ENCODE measurements at places on chromosomes 3 and 15.

GRCh38 chr3:195240171-195240701, 30.7 kb downstream of the XXYLT1 start:
- DNase-seq: no peak

DNA sequence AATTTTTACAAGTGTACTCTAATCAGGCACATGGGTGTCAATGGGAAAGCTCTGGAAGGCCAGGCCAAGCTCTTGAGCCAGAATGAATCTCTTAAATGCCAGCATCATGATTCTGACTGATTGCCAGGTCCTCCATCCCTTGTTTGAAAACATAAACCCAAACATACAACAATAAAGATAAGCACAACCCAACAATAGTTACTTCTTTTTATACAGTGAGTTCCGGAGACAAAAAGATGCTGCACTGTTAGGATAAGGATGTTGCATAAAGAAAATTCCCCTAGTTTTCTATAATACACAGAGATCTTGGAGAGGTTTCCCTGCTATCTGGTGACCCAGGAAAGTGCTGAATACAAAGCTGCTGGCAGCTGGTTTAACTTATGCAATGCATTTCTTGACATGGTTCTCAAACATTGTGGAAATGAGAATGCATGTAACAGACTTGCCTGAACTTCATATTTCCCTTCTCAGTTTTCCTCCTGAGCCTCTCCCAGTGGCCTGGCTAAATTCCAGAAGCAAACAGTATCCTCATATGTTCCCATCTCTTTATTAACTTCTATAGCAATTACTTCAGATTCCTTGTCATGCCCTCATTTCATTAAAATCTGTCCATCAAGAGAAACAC, 180.1 kb upstream of the PRICKLE2 start:
- no peak for DNase-seq

- DNase-seq: peak; percentile 82
These were observed 103.0 kb upstream of the VEPH1 start for GRCh38 chr3:157606011-157606851.

- no peak for DNase-seq
These were observed 185.6 kb upstream of the ADAMTS9 start for GRCh38 chr3:64873400-64873799.

- no peak for DNase-seq
These were observed 23.4 kb downstream of the PLSCR4 start for GRCh38 chr3:146227486-146227885.

- no peak for DNase-seq
These were observed 4.1 kb upstream of the THSD4 start for GRCh38 chr15:71111181-71111565.

DNA sequence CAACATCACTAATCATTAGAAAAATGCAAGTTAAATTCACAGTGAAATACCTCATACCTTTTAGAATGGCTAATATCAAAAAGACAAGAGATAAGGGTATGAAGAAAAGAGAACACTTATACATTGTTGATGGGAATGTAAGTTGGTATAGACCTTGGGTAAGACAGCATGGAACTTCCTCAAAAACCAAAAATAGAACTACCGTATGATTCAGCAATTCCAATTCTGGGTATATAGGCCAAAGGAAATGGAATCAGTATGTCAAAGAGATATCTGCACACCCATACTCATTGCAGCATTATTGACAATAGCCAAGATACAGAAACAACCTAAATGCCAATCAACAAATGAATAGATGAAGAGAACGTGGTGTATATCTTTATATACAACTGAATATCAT, 166.8 kb upstream of the LRRN1 start:
- no peak for DNase-seq

DNA sequence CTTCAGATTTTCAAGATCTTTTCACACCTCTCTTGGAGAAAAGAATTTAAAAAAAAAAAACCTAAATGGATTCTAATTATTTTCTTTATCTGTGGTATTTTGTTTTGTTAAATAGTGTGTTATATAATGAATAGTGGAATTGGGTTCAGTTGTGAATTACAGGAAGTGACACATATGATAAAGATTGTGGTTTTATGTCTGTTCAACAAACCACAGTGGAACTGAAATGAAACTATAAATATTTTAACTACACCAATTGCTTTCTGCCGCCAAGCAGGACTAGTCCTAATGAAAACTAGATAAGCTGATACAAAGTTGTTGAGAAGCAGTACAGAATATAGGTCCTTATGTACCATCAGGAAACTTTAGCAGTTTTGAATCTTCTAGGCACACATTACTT, 121.6 kb downstream of the UBE2E2 start:
- no peak for DNase-seq

- no peak for DNase-seq
These were observed 783.0 kb upstream of the ARPP21 start for GRCh38 chr3:34856081-34856947.

- DNase-seq: no peak
These were observed 45.4 kb downstream of the PLOD2 start for GRCh38 chr3:146115619-146116018.

DNA sequence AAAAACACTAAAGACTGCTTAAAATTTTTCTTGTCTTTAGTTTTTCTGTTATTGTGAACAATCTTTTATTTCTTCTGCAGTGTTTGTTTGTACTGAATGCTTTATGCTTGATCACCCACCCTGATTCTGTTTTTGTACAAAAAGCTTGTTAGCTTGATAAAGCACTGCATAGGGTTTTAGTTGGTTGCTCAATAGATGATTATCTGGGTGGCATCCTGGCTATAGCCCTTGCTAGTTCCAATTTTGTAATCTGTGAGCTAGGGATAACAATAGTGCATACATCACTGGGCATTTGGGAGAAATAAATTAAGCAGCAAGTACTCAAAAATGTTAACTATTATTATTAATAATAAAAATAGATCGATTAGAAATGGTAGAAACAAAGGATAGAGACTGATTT, 102.3 kb downstream of the ZPLD1 start:
- DNase-seq: no peak

DNA sequence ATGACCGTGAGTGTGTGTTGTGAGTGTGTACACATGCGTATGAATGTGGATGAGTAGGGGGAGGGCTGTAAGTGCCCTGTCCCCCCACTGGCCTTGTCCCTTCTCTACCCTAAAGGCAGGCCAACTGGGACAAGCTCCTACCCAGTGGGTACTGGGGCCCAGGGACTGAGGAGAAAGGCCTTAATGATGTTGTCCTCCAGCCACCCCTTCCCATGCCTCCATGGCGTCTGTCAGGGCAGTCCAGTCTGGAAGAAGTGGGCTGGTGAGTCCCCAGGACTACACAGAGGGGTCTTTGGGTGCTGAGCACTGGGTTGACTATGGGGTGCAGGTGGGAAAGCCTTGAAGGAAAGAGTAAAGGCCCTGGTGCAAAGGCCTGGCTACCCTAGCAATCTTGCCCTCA, 16.9 kb upstream of the CORO2B start:
- no peak for DNase-seq

- peak; percentile 64 for DNase-seq
These were observed 17.9 kb downstream of the PSTPIP1 start for GRCh38 chr15:77012868-77013267.

DNA sequence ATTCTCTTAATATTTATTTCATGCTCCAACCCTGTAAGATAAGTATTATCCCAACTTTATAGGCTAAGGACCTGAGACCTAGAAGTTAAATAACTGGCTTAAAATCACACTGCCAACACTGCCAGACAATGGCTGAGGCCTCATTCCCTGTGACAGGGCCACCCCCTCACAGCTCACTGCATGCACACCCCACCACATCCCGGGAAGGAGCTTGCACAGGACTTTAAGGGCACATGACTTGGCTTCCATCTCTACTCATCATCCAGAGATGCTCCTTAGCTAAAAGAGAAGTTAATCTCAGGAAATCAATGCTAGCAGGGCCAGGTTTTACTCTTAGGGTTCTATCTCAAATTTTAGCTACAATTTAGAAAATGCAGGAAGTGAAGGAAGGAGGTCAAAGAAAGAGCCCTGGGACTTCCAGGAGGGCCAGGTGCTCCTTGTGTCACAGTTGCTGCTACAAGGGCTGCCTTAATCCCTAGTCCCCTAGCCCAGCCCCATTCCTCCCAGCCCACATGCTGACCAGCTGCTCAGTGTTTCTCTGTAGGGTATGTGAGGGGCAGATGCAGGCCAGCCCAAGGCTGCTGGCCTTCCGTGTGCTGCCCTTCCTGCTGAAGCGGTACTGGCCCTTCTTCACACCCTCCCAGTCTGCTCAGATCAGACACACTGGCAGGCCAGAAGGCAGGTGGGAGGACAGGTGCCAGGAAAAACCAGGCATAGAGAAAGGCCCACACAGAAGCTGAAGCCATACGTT, 53.5 kb downstream of the WWTR1 start:
- no peak for DNase-seq

DNA sequence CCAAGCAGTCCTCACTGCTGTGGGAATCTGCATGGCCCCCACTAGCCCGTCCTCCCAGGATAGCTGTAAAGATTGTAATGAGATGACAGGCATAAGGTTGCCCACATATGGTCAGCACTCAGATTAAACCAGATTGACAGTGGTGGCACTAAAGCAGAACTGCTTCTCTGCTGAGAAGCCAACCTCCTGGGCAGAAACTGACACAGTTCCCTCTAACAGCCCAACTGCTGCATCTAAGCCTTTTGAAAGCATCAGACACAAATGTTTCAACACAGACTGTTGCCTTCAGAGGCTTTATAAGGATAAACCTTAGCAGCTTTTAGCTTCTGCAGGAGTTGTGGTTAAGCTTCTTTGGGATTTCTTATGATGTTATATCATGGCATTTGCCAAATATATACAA, 13.0 kb downstream of the DCLK3 start:
- DNase-seq: no peak

GRCh38 chr15:62599791-62600777, 435.0 kb upstream of the C2CD4B start:
- no peak for DNase-seq

GRCh38 chr3:175383813-175384212, 524.7 kb downstream of the NAALADL2 start:
- no peak for DNase-seq

DNA sequence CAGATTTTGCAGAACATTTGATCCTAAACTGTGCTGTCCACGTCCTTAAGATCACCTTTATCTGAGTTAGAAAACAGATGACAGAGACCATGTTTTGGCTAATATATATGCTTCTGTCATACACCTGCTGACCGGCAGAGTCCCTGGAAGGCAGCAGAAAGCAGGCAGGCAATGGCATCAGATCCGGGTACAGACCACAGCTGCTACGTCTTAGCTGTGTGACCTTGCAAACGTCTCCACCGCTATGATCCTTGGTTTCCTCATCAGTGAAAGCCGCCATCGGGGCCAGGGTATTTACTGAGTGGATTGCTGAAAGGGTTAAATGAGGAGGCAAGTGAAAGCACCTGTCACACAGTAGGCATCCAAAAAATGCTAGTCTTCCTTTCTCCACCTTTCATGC, 72.1 kb downstream of the ABTB1 start:
- DNase-seq: no peak

GRCh38 chr15:70494517-70494851, 268.9 kb downstream of the UACA start:
- no peak for DNase-seq

- DNase-seq: no peak
These were observed 8.0 kb downstream of the SEMA5B start for GRCh38 chr3:123019591-123019990.

- DNase-seq: no peak
These were observed 9.8 kb upstream of the SUCNR1 start for GRCh38 chr3:151863611-151864010.

- DNase-seq: no peak
These were observed 73.7 kb upstream of the TSPAN3 start for GRCh38 chr15:77144492-77145070.

GRCh38 chr3:188262488-188262887, 108.5 kb downstream of the LPP start:
- no peak for DNase-seq

GRCh38 chr15:101156061-101156460, 95.8 kb downstream of the CHSY1 start:
- DNase-seq: no peak

DNA sequence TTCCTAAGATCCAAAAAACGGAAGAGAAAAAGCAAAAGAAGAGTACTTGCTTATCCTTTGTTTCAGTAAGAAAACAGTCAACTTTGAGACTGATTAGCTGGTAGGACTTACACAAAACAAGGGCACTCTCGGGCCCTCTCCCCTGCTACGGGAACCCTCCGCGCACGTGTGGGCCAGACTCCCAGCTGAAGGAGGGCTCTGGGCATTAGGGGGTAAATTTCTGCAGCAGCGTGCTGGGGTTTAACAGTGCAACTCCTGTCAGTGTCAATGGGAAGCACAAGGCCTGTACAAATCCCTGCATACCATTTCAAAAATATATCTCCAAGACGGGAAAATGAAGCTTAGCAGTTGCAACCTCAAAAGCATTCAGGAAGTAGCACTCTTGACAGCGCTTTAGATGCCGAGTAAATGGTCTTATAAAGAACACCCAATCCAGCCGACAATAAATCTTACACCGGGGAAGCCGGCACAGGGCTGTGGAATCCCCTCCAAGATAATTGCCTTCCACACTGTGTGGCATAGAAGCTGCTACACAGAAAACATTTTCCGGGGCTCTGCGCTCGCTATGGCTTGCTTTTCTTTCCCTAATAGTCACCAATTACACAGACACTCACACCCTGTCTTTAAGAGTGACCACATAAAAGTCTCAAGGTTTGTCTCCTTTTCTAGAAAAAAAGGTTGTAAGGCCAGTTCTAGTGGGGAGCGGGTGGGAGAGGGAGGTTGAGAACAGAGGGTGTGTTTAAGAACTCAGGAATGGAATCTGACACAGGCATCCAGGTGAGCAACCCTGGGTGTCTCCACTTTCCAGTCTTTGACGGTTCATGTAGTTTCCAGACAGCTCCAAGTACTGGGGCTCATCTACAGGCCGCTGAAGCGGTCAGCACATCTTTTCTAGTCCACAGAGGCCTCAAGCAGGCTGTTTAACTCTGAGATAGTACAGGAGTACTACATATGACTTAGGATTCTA, 512.7 kb downstream of the FOXP1 start:
- no peak for DNase-seq

GRCh38 chr3:10119376-10119775, 3.9 kb downstream of the BRK1 start:
- DNase-seq: no peak

DNA sequence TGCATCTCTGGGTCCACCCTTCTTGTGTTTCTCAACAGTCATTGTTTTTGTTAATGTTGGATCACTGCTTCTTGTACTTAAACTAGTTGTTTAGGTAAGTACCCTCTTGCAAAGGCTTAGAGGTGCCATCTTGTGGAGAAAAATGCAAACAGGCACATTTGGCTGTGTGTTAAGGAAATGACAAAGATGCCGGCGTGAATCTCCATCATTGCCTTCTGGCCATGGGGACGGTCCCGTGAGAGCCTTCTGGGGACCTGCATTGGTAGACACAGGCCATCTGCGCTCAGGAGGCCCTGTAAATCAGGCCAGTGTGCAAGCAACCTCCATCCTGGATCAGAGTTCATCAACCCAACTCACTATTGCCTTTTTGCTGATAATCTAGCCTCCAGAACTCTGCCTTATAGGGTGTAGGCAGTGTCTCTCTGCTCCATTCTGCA, 158.6 kb upstream of the NR2E3 start:
- peak; percentile 33 for DNase-seq

- DNase-seq: no peak
These were observed 945.6 kb upstream of the GBE1 start for GRCh38 chr3:82707035-82707434.

Data from activated CD4-positive, alpha-beta T cell treated with anti-CD3 and anti-CD28 coated beads for 36 hours (primary cell).